ENCODE measurements at places on chromosomes 2 and 18. TPM values are rescaled to one million over a fixed set of nuclear protein-coding genes. Genes with fewer than 3 reads are reported as not detected.
A peak's percentile ranks its signal among the peaks of the same experiment; 100 is the strongest.

GRCh38 chr18:32301976-32302743 is 112.3 kb downstream of the MEP1B start:
- DNase-seq = no peak
- H3K4me1 ChIP-seq = no peaks in the 10 kb centered on the region
- H3K4me3 ChIP-seq = no peak overlapping the region
- H3K27ac ChIP-seq = no peak overlapping the region
- no peaks in the 10 kb centered on the region for H3K27me3 ChIP-seq
- no peaks in the 10 kb centered on the region for H3K36me3 ChIP-seq

DNA sequence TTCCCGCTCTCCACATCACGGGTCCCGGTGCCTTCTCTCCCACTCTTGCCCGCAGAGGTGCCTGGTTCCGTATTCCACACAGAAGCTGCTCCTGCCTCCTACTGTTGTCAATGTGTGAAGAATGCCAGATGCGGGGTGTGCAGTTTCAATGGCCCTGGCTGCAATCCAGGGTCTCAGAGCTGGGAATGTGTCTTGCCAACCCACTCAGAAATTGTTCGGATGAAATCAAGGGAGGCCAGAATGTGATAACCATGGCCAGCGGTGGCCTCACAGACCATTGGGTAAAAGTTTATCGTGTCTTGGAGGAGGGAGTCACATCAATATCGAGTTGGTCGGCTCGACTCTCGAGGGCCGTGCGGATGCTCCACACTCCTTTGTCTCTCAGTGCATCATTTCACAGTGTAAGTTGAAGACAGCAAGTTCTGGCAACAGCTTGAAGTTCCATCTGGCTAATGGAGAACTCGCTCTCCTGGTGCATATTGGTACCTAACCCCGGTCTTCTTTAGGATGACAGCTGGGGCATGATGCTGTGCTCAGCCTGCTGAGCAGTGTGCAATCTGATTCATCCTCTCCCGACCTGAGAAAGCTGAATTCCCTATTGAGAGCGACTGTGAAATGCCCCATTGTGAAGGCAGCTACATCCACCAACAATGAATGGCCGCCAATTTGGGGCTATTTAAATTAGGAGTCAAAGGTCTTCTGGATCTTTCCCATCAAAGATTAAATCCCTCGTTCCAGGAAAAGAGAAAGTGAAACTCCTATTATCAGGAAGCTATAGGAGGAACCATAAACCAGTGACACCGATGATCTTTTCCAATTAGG is 389.0 kb downstream of the SOX11 start:
- no peaks in the 10 kb centered on the region for H3K36me3 ChIP-seq
- H3K27ac ChIP-seq = no peak overlapping the region
- no peaks in the 10 kb centered on the region for H3K27me3 ChIP-seq
- no peaks in the 10 kb centered on the region for H3K4me1 ChIP-seq
- no peak for DNase-seq

GRCh38 chr2:172252154-172252553 is 149.5 kb upstream of the DLX2 start:
- no peaks in the 10 kb centered on the region for H3K27me3 ChIP-seq
- no peaks in the 10 kb centered on the region for H3K4me1 ChIP-seq
- DNase-seq = no peak
- H3K36me3 ChIP-seq = no peaks in the 10 kb centered on the region

GRCh38 chr2:28627722-28628480 is 123.7 kb upstream of the PPP1CB start:
- H3K27ac ChIP-seq = peak overlapping the region; percentile 94
- no peaks in the 10 kb centered on the region for H3K27me3 ChIP-seq
- no peaks in the 10 kb centered on the region for H3K4me1 ChIP-seq
- H3K4me3 ChIP-seq = no peak overlapping the region

B4GALT6 gene
- total RNA-seq = 3.8 TPM

TYW5 gene
- 9.8 TPM for total RNA-seq

DNA sequence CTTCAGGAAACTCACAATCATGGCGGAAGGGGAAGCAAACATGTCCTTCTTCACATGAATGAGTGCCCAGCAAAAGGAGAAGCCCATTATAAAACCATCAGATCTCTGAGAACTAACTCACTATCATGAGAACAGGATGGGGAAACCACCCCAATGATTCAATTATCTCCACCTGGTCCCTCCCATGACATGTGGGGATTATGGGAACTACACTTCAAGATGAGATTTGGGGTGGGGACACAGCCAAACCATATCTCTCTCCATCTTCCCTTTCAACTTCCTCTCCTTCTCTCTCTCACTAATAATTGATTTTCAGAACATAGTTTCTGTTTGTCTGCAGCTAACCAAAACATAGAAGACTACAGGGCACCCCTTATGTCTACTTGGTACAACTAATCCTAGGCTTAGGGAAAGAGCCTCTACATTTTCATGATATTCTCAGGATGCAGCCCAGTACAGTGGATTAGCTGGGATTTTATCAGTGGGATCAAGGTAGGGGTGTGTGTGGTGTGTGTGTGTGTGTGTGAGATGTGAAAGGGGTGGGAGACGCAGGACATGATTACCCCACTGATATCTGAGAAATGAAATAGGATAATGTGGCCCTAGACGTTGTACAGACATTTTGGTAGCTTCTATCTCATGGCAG is 2.8 kb upstream of the ATF2 start:
- H3K4me1 ChIP-seq = peaks cover 13% of the 10 kb centered on the region
- no peaks in the 10 kb centered on the region for H3K36me3 ChIP-seq
- H3K27me3 ChIP-seq = no peaks in the 10 kb centered on the region
- no peak for DNase-seq
- no peak overlapping the region for H3K27ac ChIP-seq

- no peak for DNase-seq
- H3K27ac ChIP-seq = no peak overlapping the region
- no peaks in the 10 kb centered on the region for H3K27me3 ChIP-seq
- no peak overlapping the region for H3K4me3 ChIP-seq
Observed at GRCh38 chr2:20627712-20628380, 23.1 kb downstream of the HS1BP3 start.

DNA sequence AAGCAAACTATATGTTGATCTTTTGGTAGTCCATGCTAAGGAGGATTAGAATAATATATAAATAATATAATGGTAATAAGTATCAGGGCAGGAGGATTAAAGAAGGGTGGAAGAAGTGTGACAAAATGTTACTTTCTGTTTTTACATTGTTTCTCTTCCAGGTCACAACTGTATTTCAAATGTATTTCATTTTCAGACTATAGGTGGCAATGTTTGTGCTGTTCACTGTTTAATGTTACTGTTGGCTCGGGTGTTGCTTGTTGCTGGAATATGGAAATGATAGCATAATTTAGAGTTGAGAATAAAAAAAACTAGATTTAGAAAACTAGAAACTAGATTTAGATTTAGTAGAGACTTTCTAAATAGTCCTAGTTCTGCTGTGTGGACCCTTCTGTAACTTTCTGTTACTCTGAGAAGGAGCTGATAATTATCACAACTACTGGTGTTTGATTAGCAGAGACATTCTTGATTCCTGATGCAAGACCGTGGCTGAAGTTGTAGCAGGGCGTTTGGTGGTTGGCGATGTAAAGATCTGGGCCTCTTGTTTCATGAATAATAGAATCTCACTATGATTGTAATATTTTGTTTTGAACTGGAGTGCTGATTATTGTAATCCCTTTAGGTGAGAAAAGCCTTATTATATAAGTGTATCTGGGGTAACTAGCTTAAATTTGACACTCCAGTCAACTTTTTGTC is 7.9 kb downstream of the NEDD4L start:
- no peak overlapping the region for H3K27ac ChIP-seq
- H3K4me3 ChIP-seq = no peak overlapping the region
- no peaks in the 10 kb centered on the region for H3K36me3 ChIP-seq
- DNase-seq = no peak
- no peaks in the 10 kb centered on the region for H3K4me1 ChIP-seq
- H3K27me3 ChIP-seq = no peaks in the 10 kb centered on the region

DNA sequence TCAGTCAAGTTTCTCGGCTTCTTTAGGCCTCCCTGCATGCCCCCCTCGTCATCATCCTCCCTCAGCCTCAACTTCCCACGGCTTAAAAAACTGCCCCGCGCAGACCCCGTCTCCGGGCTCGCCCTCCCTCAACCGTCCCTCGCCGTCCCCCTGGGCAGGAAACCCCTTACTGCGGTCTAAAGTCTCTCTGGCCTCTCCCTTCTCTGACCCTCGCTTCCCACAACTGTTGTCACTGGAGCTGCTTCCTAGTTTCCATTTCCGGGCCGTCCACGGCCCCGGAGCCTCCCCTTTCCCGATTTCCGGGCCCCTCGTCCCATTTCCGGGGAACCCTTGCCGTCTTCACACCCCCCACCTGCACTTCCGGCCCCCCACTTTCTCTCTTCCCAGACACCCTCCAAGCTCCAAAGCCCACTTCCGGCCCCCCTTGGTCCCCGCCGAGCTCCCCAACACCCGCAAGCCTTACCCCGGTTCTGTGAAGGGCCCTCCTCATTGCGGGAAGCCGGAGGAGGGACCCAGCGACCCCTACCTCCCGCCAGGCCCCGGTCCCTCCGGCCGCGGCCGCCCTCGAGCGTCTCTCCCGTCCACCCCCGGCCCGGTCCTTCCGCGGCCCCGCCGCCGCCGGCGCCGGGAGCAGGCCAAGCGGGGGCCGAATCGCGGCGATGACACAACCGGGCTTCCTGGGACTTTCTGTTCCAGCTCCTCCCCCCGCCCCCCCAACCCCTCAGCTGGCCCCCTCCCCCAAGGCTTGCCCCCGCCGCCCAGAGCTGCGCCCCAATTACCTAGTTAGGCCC is 513 bp downstream of the TRIP12 start:
- H3K27ac ChIP-seq = peak overlapping the region; percentile 99
- no peaks in the 10 kb centered on the region for H3K27me3 ChIP-seq
- peak overlapping the region; percentile 99 for H3K4me3 ChIP-seq
- peak; percentile 54 for DNase-seq

TUBA4B gene
- not detected for total RNA-seq

AGXT gene
- total RNA-seq = not detected

SERPINB3 gene
- total RNA-seq = not detected

SLC25A12 gene
- total RNA-seq = 54.7 TPM

CASP8 gene
- 28.8 TPM for total RNA-seq

DNA sequence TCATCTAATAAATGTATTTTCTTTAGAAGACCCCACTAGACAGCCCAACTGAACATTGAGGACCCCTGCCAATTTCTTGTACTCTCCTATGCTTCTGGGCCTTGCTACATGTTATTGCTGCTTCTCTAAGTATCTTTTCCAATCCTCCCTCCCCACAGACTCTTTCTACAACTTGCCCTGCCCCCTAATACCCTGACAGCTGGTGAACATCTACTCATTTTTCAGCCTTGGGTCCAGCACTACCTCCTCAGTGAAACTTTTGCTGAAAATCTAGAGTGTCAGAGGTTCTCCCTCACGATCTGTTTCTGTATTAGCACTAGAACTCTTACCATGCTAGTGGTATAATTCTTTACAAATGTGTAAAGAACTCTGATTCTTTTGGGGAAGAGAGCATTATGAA is 106.8 kb upstream of the SIX3 start:
- H3K4me3 ChIP-seq = no peak overlapping the region
- H3K4me1 ChIP-seq = no peaks in the 10 kb centered on the region
- DNase-seq = no peak
- H3K27ac ChIP-seq = no peak overlapping the region
- H3K36me3 ChIP-seq = no peaks in the 10 kb centered on the region

- DNase-seq = no peak
- H3K36me3 ChIP-seq = no peaks in the 10 kb centered on the region
Observed at GRCh38 chr2:199439066-199439465, 18.7 kb downstream of the SATB2 start.

DNA sequence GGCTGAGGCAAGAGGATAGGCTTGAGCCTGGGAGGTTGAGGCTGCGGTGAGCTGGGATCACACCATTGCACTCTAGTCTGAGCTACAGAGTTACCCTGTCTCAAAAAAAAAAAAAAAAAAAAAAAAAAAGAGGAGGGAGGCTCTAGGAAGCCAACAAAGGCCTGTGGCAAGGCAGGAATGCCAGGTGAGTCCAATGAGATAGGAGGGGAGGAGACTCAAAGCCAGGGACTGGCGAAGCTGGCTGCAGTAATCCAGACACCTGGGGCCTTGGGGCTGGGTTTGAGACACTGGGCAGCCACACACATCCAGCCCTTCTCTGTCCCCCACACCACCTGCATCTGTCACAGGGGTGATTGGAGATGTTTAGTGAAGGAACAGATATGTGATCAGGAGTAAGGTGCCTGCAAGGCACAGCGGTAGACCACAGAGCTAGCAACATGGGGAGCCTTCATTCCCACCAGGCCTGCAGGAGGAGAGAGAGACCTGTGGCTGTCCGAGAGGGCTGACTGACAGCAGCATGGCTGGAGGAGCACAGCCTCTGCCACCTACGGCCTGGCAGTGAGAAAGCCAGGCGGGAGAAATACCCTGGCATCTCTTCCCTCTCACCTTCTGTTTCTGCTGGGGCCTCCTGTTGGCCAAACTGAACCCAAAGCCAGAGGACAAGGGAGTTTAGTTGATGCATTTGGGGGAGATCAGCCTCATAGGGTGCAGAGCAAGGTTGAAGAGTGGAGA is 9.5 kb downstream of the CHPF start:
- no peaks in the 10 kb centered on the region for H3K36me3 ChIP-seq
- no peaks in the 10 kb centered on the region for H3K27me3 ChIP-seq
- peaks cover 3% of the 10 kb centered on the region for H3K4me1 ChIP-seq
- no peak overlapping the region for H3K27ac ChIP-seq

OXER1 gene
- 0.80 TPM for total RNA-seq

- DNase-seq = no peak
- no peak overlapping the region for H3K27ac ChIP-seq
- no peaks in the 10 kb centered on the region for H3K4me1 ChIP-seq
- H3K4me3 ChIP-seq = no peak overlapping the region
- H3K36me3 ChIP-seq = no peaks in the 10 kb centered on the region
- no peaks in the 10 kb centered on the region for H3K27me3 ChIP-seq
Observed at GRCh38 chr2:179655627-179656026, 205.8 kb downstream of the ZNF385B start.

Measured in breast epithelium (tissue), 4 donors.